Stimulated activated CD8-positive, alpha-beta memory T cell treated with anti-CD3 and anti-CD28 coated beads, Interleukin-12 subunit alpha, Interleukin-12 subunit beta, amount 100 ng/mL, for 1 hour (primary cell): ENCODE measurements at places on chromosomes 5 and 9.

- DNase-seq, result no peak
Measured at GRCh38 chr5:97365163-97365845, 182.3 kb upstream of the RIOK2 start.

- DNase-seq, result no peak
Measured at GRCh38 chr9:137115394-137116026, 977 bp upstream of the DPP7 start.

DNA sequence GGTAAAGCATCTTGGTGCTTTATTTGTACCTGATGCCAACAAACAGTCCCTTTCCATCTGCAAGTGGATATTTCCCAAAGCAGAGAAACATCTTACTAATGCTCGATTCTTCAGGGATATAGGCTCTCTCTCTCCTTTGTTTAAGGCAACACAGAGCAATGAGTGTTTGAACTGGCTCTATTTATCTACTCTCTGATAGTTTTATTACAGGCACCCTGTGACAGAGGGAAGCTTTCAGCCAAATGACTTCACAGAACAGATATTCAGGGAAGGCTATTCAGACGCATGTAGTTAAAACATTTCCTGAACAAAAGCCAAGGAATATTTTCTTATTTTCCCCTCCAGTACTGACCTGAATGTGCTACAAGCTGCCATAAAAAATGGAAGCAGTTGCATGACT, 141.8 kb downstream of the YIPF5 start:
- DNase-seq, result no peak

GRCh38 chr5:86447362-86447761, 170.4 kb upstream of the COX7C start:
- no peak for DNase-seq

- DNase-seq, result no peak
Measured at GRCh38 chr9:21294364-21294774, 10.7 kb downstream of the IFNA5 start.

GRCh38 chr9:77811832-77812231, 163.7 kb upstream of the GNA14 start:
- DNase-seq, result no peak

- no peak for DNase-seq
Measured at GRCh38 chr5:111201705-111202104, 22.5 kb upstream of the CAMK4 start.

DNA sequence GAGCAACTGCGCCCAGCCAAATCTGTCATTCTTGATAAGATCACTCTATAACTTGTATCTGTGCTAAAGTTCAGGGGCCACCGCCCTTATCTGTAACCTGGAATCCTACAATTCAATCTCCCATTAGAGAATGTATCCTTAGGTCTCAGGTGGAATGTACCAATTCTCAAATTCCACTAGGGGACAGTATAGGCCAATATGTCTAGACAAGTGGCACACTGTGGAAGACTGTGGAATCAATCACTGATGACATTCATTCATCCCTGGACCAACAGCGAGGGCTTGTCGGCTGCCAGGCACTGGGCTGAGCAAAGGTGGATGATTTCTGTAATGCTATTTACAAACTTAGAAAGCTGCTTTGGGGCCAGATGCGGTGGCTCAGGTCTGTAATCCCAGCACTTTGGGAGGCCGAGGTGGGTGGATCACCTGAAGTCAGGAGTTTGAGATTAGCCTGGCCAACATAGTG, 28.7 kb upstream of the MEGF9 start:
- DNase-seq, result no peak

DNA sequence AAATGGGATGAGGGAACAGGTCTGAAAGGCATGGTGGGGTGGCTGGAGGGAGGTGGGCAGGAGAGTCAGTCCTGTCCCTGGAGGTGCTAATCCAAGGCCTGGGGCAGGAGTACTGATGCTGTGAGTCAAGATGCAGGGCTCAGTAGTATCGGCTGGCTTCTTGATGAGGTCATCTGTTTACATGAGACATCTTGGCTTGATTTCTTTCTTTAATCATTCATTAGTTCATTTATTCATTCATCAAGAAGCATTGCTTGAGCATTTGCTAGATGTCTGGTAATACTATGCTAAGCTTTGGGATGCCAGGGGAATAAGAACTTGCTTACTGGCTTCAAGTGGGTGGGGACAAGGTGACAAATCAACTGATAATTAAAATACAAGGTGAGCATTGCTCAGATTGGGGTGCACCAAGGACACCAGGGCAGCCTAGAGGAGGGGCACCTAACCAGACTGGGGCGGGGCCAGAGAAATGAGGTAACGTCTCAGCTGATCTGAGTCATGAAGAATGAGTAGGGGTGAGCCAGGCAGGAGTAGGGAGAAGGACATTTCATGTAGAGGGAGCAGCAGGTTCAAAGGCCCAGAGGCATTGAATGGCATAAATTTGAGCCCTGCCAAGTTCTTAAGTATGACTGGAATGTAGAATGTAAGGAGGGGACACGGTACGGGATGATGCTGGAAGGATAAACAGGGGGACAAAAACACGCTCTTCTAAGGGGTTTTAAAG, 88.8 kb downstream of the EGFLAM start:
- DNase-seq, result no peak

DNA sequence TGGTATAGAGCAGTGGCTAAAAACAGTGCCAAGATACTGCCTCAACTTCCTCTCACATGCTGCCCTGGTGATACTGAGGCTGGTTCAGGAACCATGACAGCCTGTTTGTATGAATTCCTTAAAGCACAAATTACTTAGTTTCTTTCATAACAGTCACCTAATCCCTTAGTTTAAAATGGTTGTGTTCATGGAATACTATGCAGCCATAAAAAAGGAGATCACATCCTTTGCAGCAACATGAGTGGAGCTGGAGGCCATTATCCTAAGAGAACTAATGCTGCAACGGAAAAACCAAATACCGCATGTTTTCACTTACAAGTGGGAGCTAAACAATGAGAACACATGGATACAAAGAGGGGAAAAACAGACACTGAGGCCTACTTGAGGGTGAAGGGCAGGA, 21.8 kb downstream of the ZFP62 start:
- DNase-seq, result no peak

- peak; percentile 58 for DNase-seq
Measured at GRCh38 chr5:67166460-67167285, 29.9 kb downstream of the CD180 start.

DNA sequence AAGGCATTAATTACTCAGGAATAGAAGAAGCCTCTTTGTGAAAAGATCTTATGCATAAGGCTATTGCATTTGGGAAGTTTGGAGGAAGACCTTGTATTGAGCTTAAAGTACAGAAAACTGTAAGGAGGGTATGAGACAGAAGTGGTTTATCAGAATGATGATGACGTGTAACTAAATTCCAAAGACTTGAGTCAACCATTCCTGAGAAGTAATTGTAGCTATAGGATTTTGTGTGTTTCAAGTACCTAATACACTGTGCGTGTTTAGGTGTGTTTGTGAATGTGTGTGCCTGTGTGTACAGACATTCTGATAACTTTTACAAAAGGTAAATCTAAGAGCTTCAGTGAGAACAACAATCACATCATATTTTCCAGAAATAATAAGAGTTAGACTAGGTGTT, 46.5 kb upstream of the IRX2 start:
- no peak for DNase-seq

DNA sequence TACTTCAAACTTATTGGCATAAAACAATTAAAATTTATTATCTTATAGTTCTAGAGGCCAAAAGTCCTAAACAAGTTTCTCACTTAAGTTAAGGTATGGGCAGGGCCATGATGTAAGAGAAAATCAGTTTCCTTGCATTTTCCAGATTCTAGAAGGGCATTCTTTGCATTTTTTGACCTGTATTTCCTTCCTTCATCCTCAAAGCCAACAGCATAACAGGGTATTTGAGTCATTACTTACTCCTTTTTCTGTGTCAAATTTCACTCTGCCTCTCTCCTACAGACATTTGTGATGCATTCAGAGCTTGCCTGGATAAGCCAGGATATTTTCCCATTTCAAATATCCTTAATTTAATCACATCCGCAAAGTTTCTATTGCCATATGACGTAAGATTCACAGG, 1499.0 kb downstream of the EFNA5 start:
- DNase-seq, result no peak

DNA sequence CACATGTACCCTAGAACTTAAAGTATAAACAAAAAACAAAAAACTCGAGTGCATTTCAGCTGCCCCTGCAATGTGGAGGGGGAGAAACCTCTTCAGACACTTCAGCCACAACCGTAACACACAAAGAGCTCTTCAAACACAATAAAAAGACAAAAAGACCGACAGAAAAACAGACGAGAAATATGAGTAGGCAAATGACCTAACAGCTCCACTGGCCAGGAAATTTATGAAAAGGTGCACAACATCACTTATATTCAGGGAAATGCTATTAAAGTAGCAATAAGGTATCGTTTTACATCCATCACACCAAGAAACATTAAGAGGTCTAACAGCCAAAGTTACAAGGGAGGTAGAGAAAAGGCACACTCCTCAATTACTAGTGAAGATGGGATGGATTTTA, 6.2 kb downstream of the ZBED3 start:
- DNase-seq, result no peak

GRCh38 chr5:120615967-120616645, 152.0 kb downstream of the PRR16 start:
- DNase-seq, result no peak

- no peak for DNase-seq
Measured at GRCh38 chr9:128587453-128587852, 35.1 kb downstream of the SPTAN1 start.

GRCh38 chr5:16784843-16785791, 151.0 kb downstream of the MYO10 start:
- no peak for DNase-seq

GRCh38 chr5:95918421-95919006, 43.1 kb downstream of the ELL2 start:
- no peak for DNase-seq

DNA sequence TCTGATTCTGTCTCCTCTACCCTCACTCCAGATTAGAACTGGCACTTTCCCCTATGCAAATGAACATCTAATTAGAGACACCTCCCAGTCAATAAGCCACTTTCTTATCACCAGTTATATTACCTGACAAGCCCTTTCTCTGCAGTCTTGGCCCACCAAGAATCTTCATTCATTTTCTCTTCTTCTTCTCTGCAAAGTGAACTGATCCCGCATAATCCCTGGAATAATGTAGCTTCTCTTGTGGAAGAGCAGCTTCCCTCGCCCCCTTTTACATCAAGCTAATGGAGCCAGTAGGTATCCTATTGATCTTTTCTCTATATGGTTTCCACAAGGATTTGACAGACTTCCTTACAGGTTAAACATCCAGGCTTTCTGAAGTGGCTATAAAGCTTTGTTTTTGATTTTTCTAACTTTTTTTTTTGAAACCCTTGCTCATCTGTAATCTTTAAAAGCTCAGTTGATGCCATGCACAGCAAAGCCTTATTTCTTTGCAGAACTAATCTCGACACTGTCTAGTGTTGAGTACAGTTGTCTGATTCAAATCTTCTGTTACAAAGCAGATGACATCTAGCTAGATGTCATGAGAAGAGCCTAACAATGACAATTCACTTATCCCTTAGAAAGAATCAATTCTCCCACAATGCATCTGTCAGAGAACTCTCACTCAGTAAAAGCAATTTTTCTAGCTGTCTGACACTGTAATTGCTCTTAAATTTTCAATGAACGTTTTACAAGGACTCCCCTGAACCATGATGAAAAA, 281.4 kb downstream of the ISL1 start:
- DNase-seq, result no peak

DNA sequence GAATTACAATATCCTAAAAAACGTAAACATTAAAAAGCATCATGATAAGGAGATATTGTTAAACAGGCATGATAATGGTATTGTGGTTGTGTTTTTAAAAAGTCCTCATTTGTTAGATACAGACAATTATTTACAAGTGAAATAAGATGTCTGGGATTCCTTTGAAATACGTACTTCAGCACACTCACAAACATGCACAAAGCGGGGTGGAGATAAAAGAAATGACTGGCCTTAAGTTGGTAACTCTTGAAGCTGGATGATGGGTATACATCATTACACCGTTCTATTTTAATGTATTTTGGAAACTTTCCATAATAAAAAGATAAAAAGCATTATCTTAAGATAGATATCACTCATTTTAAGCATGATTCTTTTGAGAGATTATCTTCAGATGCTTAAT, 1.0 kb downstream of the FAM200C start:
- no peak for DNase-seq

- no peak for DNase-seq
Measured at GRCh38 chr5:131321066-131321465, 57.2 kb downstream of the CDC42SE2 start.

GRCh38 chr9:128081056-128081455, 13.0 kb downstream of the SLC25A25 start:
- DNase-seq, result no peak
